ENCODE measurements at places on chromosomes 2 and 18.

GRCh38 chr2:241391892-241392665 is 36.0 kb downstream of the FARP2 start:
- DNase-seq, result peak; percentile 10

DNA sequence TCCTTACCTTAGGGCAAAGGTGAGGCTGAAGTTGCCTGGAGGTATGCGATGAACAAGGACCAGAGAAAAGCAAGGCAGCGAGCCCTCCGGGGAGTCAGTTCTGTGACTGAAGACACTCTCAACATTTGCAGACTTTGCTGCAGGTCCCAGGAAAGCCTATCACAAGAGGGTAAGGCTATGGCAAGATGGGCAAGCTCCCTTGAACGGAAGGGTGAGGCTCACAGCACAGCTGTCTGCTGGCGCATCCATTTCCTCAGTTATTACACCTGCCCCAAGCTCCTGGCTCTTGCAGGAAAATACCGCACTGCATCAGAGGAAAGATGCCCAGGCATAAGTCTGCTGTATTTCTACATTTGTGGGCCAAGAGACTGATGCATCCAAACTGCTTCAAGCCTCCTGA is 141.4 kb downstream of the BCL11A start:
- no peak for DNase-seq

GRCh38 chr2:73104933-73105332 is 7.8 kb downstream of the RAB11FIP5 start:
- DNase-seq, result no peak

DNA sequence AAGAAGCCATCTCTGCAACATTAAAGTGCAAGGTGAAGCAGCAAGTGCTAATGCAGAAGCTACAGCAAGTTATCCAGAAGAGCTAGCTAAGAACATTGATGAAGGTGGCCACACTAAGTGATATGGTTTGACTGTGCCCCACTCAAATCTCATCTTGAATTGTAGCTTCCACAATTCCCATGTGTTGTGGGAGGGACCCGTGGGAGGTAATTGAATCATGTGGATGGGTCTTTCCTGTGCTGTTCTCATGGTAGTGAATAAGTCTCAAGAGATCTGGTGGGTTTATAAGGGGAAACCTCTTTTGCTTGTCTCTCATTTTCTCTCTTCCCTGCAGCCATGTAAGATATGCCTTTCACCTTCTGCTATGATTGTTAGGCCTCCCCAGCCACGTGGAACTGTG is 11.4 kb downstream of the RDH14 start:
- no peak for DNase-seq

- DNase-seq, result no peak
These were observed 269.0 kb upstream of the FBXO11 start for GRCh38 chr2:48175254-48175653.

- DNase-seq, result no peak
These were observed 102.8 kb upstream of the CYP1B1 start for GRCh38 chr2:38178556-38179419.

- DNase-seq, result peak; percentile 5
These were observed 480.2 kb upstream of the ACVR2A start for GRCh38 chr2:147364597-147364996.

DNA sequence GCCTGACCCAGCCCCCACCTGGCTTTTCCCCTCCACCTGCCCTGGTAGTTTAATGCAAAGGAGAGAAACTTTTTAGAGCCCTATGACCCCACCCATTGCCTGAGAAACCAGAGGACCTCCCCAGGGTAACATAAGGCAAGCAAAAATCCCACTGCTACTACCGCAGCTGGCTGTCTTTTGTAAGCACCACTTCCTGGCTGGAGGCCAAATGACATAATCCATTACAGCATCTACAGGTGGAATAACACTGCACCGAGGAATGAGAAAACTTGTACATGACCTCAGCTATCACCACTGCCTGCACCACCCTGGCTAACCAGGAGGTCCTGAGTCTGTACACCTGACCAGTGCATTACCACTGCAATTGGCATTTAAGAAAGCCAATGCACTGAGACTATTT is 149.6 kb upstream of the GALNT5 start:
- no peak for DNase-seq

DNA sequence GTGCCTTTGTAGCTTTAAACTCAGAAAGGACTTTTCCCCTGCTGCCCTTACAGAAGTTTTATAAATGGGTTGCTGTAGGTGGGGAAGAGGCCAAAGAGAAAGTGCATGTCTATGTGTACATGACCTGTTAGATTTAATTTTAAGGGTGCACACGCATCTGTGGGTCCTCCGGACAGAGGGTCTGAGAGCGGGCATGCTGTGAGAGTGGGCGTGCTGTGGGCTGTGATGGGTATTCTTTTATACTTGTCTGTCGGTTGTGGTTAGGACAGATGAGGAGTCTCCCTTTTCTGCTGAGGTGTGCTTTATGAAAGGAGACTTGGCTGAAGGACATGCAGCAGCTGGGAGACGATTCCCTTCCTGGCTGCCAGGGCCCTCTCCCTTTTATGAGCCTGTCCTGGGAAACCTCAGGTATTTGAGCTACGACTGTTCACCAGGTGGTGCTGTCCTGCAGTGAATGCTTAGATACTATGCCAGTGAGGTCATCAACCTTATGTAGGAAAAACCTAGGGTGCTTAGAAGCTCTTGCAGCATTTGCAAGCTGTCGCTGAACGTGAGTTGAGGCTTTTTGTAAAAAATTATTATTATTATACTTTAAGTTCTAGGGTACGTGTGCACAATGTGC is 67.5 kb downstream of the TANC1 start:
- no peak for DNase-seq

GRCh38 chr2:8309131-8309530 is 372.7 kb upstream of the ID2 start:
- DNase-seq, result no peak

- DNase-seq, result no peak
These were observed at the start of gene ZNF516 for GRCh38 chr18:76495006-76495370. Gene ZNF516 (minus strand): TSS chr18:76495242. CDS start chr18:76443054, 52,188 bp downstream.

DNA sequence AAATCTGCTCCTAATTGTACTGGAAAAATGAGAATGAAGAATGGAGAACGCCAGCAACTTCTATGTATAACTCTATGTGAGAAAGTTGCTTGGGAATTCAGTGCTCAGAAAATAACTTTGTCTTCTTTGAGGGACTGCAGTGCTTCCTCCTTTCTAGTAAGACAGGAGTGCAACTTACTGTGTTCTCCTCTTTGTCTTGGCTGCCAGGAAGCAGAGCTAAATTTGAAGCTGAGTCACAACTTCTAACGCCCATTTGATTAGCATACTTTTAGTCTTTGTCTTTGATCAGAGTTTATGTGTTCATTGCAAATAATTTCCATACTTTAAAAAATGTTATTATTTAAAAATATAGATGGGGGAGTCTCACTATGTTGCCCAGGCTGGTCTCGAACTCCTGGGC is 6.6 kb downstream of the ARHGAP25 start:
- DNase-seq, result peak; percentile 66

DNA sequence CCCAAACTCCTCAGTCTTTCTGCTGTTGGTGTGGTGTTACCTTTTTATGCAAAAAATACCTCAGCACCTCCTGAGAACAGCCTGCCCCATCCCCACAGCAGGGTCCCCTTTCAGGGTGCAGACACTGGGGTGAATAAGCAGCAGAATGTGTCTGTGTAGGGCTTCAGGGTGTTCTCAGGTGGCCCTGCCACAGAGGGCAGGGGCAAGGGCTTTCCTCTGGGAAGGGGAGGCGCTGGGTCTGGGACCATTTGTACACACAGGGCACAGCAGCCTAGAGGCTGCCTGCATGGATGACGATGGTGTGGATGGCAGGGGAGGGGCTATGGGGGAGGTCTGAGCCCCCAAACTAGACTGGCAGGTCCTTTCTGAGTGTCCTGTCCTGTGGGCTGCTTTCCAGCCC is 2.6 kb downstream of the HAAO start:
- DNase-seq, result no peak

DNA sequence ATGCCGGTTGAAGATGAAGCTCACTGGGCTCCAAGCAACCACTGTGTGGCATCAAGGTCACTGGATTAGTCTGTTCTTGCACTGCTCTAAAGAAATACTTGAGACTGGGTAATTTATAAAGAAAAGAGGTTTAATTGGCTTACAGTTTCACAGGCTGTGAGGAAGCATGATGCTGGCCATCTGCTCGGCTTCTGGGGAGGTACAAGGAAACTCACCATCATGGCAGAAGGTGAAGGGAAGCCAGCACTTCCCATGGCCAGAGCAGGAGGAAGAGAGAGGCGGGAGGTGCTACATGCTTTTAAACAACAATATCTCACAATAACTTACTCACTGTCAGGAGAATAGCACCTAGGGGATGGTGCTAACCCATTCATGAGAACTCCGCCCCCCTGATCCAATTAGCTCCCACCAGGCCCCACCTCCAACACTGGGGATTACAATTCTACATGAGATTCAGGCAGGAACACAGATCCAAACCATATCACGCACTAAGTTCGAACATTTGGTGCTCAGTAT is 109.7 kb upstream of the MGAT5 start:
- no peak for DNase-seq

GRCh38 chr2:203805486-203805838 is 62.1 kb upstream of the CTLA4 start:
- no peak for DNase-seq

GRCh38 chr18:79682481-79682880 is 2.9 kb downstream of the CTDP1 start:
- no peak for DNase-seq

DNA sequence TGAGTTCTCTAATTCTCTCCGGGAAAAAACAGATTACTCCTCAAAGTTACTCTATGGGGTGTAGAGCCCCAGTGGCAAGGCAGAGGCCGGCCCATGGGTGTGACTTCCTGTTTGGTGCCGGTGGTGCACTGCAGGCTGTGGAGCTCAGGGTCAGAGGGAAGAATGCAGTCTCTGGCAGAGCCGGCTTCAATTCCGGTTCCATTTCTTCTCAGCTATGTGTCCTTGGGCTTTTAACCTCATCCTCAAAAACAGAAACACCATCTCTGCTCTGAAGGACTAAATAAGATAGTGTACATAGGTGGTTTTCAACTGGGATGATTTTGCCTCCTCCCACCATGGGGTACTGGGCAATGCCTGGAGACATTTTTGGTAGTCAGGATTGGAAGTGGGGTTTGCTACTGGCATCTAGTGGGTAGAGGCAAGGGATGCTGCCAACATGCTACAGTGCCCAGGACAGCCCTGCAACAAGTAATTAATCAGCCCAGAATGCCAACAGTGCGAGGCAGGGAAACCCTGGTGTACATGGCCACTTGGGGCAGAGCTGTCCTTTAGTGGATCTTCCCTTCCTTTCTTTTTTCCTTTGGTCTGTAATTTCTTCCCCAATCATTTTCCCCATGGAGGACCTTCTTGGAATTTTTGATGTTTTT is 81.2 kb downstream of the INSIG2 start:
- peak; percentile 41 for DNase-seq

DNA sequence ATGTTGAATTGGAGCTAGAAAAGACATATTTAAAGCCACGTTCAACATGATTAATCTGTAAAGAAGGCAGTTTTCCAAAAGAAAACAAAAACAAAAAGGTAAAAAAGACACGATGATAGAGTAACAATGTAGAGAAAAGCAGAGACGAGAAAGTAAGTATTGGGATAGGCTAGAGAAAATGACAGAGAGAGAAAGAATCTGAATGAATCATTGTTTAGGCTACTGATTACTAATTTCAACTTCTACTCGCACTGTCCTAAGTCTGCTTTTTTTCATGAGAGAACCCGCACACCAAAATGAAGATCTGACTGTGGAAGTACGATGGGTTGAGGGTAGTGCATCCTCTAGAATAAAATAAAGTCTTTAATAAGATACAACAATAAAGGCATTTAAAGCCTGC is 1599.2 kb upstream of the TMEFF2 start:
- DNase-seq, result no peak

GRCh38 chr2:18790509-18791171 is 201.3 kb upstream of the NT5C1B start:
- DNase-seq, result no peak

GRCh38 chr18:44895176-44895798 is 214.6 kb downstream of the SETBP1 start:
- peak; percentile 62 for DNase-seq

GRCh38 chr18:45044787-45045186 is 364.1 kb downstream of the SETBP1 start:
- no peak for DNase-seq
